ENCODE measurements at places on chromosomes 11 and 22. TPM values are rescaled to one million over a fixed set of nuclear protein-coding genes. Genes with fewer than 3 reads are reported as not detected.

- H3K4me1 ChIP-seq = peaks cover under 1% of the 10 kb centered on the region
- no peak overlapping the region for H3K27ac ChIP-seq
- DNase-seq = no peak
These were observed 209.5 kb downstream of the CASP12 start for GRCh38 chr11:104688731-104689130.

GRCh38 chr11:7143908-7144307 is 55.1 kb downstream of the RBMXL2 start:
- peaks cover 20% of the 10 kb centered on the region for H3K27me3 ChIP-seq
- H3K4me3 ChIP-seq = no peak overlapping the region
- H3K36me3 ChIP-seq = no peaks in the 10 kb centered on the region
- DNase-seq = no peak
- H3K4me1 ChIP-seq = no peaks in the 10 kb centered on the region
- no peak overlapping the region for H3K27ac ChIP-seq

- no peak for DNase-seq
- no peak overlapping the region for H3K27ac ChIP-seq
- H3K36me3 ChIP-seq = no peaks in the 10 kb centered on the region
- H3K4me1 ChIP-seq = no peaks in the 10 kb centered on the region
These were observed 20.5 kb downstream of the IGF2 start for GRCh38 chr11:2118677-2119076.

DNA sequence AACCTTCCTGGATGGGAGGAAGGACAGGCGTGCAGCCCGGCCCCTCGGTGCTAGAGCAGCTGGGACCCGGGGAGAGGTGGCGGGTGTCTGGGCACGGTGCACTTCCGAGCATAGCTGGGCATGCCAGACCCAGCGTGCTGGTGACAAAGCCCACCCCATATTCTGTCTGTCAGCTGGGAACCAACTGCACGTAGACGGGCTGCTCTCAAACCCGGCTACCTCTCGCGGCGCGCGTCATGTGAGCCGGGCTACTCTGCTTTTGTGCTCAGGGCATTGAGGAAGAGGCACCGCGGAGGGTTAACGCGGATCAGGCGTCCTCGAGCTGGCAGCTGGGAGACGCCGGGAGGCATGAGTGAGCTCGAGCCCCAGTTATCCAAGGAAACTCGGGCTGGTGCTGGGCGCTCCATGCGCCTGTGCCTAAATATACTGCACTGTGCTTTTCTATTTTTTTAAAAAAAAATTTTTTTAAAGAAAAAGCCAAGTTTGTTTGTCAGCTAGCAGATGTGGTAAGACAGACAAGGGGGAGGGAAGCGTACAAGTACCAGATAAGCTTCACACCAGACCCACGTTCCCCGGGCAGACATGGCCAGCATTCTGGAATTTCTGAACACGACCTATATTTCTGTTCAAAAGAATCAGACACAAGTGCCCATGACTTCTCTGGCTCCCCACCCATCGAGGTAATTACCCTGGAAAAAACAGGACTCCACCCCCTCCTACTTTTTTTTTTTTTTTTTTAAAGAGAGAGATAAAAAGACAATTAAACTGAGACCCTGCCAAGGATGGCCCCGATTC is 425.6 kb downstream of the SHANK2 start:
- H3K27me3 ChIP-seq = no peaks in the 10 kb centered on the region
- no peak overlapping the region for H3K4me3 ChIP-seq
- no peak overlapping the region for H3K27ac ChIP-seq

GRCh38 chr11:82959987-82960778 is 58.6 kb downstream of the DDIAS start:
- no peak overlapping the region for H3K27ac ChIP-seq
- no peak overlapping the region for H3K4me3 ChIP-seq
- H3K4me1 ChIP-seq = no peaks in the 10 kb centered on the region
- H3K36me3 ChIP-seq = no peaks in the 10 kb centered on the region
- no peak for DNase-seq

The CHST1 gene
- not detected for total RNA-seq

The OR5M10 gene
- not detected for total RNA-seq

The APOA4 gene
- not detected for total RNA-seq

Measured in Calu3 (cell line).